ENCODE measurements at places on chromosomes 1 and 21. TPM values are rescaled to one million over a fixed set of nuclear protein-coding genes. Genes with fewer than 3 reads are reported as not detected.

- no peak for DNase-seq
Measured at GRCh38 chr1:115021145-115021544, 8.5 kb upstream of the TSHB start.

DNA sequence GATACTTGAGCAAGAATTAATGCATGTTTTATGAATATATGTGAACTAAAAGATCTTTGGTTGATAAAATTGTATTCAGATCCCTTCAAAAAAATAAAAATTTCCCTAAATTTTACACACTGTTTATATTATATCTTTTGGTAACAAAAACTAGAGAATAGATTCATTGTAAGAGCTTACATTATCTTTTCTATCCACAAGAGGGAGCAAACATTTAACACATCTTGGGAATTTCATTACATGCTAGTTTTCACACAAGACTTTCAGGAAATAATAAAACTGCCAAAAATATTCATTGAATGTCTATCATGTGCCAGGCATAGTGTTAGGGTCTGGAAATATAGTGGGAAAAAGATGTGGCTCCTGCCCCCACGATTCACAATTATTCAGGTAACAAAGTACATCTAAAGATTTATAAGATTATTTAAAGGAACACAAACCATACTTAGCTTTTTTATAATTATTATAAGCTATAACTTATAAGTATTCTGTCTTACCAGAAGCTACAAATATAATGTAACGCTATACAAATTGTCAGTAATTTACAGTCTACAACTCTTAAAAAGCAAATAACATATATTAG, 30.6 kb downstream of the FAF1 start:
- peak; percentile 56 for DNase-seq

- DNase-seq, result no peak
Measured at GRCh38 chr1:8013399-8013798, 12.7 kb downstream of the ERRFI1 start.

GRCh38 chr1:204294357-204294756, 65.4 kb downstream of the PLEKHA6 start:
- DNase-seq, result no peak

- no peak for DNase-seq
Measured at GRCh38 chr1:41812453-41812852, 106.3 kb downstream of the HIVEP3 start.

DNA sequence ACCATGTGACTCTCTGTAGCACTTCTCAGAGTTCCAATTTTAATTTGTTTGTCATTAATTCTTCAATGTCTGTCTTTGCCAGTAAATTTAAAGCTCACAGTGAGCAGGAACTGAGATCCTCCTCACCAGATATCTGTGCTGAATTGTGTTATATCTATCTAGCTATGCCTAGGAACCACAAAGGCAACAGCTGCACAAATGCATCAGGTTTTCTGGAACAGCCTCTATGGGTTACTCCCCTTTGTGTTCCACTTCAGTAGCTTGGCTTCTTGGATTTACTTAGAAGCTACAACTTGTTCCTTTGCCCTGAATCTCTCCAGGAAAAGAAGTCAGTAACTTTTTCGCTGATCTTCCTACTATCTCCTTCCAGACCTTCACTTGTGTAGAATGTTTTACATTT, 1237.8 kb upstream of the ADGRL4 start:
- DNase-seq, result no peak

DNA sequence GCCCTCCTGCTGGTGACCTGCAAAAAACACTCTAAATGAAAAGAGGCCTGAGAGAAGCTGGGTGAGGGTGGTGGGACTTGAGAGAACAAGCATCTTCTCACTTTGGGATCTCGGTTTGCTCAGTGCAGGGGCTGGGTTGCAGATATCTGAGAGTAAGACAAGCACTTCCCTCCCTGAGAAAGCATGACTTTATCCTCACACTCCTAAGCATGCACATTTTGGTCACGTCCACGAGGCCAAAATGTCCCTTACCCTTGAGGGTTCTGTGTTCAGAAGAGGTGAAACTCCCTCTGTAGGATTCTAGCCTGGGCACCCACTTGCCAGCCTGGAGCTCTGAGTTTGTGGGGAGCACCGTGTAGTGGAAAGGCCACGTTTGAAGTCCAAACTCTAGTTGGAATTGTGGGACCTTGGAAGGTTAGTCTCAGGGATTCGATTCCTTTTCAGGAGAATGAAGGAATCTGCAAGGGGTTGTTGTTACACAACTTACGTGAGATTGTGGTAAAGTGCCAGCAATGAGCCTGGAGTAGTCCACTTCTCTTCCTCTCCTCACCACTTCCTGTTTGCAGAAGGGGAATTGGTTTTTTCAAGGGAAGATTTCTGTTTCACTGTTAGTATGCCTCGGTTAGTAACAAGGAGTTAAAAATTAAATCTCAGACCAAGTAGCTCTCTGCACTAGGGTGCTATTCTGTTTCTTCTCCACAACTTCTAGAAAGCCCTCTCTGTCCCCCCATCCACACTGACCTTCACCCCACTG, 3.0 kb downstream of the FCAMR start:
- no peak for DNase-seq

- no peak for DNase-seq
Measured at GRCh38 chr1:26064553-26064952, 2.9 kb downstream of the TRIM63 start.

DNA sequence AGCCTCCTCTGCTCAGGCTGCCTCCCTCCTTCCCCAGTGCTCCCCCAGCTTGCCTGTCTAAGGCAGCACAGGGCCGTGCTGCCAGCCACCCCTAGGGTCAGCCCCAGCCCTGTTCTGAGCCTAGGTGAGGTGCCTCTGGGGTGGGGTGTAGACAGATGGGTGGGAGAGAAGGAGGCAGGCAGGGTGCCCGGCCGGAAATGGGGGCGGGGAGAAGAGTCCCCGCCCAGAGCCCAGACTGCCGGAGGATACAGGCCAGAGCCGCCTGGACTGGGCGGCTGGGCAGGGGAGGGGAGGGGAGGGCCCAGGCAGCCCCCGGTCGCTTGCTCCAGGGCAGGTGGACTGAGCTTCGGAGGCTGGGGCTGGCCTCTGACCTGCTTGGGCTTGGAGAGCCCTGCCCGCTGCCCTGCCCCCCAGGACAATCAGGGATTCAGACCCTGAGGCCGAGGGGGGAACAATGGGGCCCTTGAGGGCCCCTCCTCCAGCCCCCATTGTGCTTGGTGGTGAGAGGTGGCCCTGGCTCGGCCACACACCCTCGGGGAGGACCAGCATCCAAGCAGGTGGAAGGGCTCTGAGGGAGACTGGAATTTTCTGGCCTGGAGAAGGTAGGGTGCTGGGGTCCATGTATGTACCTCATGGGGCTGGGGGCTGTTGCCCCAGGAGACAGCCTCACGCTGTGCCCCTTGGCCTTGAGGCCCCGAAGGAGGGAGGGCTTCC, at the start of gene GJC2:
Gene GJC2, plus strand, starts transcription at position 525 of the 714 bp plus-strand sequence. CDS start 7,829 bp downstream, outside the sequence.
- DNase-seq, result peak; percentile 41

DNA sequence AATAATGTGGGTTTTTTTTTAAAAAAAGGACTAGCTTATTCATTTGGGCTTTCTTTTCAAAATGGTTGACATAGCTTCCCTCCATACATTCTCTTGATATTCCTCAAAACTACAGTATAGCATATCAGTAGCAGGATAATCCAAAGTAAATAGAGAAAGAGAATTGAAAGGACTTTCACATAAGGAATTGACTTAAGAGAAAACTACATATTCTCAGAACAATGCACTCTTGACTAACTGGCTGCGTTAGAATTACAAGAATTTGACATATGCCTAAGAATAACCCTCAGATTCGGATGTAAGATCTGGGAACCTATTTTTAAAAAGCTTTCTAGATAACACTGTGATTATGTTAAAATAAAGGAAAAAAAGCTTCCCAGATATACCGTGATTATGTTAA, 3.1 kb downstream of the PRKAB2 start:
- peak; percentile 6 for DNase-seq

DNA sequence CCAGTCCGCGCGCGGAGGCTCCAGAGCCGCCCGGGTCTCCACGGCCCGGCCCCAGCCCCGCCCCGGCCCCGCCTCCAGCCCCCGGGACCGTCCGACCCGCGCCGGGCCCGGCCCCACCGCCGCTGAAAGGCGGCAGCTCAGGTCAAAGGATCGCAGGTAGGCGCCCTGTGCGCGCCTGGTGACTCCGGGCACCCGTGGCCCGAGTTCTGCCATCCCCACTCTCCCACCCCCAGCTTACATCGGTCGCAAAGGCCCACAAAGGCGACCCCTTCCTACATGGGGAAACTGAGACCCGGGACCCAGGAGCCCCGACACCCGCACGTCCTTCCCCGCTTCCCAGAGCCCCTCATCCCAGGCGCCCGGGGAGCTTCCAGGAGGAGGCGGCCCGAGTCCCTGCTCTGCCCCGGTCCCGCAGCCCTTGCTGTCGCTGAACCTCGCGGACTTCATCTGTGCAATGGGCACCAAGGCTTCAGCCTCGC, at the start of gene TMEM200B:
Gene TMEM200B, minus strand, starts transcription at position 17 of the 479 bp plus-strand sequence. CDS start 2,075 bp downstream, outside the sequence.
- DNase-seq, result peak; percentile 28

DNA sequence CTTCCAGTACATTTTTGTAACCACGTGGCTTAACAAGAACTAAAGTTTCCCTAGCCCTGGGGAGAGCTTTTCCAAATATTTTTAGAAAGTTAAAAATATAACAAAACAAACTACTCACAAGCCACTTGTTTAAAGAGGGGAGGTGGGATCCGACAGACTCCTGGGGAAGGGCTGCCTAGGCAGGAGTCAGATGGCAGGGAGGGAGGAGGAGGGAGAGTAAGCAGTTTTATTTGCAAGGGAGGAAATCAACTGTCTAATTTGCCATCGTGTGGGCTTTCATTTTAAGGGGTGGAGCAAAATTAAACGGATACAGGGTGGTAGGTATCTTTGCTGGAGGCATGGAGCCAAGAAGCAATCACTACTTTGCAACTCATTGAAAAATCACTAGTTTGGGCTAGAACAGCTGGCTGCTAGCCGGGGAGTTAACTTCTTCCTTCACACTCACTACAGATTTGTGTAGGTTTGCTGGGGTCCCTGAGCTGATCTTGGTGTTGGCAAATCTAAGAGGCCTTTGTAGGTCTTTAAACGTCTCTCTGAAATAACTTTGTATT, 8.8 kb downstream of the BARHL2 start:
- peak; percentile 17 for DNase-seq

- no peak for DNase-seq
Measured at GRCh38 chr1:211359876-211360275, 33.2 kb downstream of the TRAF5 start.

DNA sequence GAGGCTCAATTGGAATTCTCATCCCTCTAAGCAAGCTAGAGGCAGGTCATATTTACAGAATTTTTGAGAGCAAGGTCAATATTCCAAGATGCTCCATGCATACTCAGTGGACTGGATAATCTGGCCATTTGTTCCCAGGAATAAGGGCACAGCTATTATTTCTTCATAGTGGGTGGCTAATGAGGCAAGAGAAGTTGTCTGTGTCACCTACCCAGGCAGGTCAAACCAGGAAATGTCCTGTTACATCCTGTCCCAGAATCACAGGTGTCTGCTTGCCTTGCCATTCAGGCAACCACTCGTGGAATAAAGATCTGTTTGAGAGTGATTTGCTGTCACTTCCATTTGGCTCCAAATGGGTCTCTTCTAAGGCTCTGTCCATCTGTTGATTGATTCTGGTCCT, 85.2 kb upstream of the ZP4 start:
- DNase-seq, result no peak

DNA sequence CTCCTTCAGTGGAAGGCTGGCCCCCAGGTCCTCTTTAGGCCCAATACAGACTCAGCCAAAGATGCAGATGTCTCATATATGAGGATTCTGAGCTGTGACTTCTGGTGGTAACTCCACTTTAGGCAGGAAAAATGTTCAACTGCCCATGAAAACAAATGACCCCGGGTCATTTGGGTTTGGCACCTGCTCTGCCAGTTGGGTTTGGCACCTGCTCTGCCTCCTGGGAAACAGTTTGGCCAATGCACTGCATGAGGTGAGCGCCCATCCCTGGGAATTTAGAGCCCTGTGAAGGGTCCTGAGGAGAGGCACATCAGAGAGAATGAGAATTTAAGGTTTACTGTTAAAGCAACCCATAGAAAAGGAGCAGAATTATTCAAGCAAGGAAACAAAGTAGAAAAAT, 45.3 kb downstream of the B3GALT5 start:
- DNase-seq, result no peak

DNA sequence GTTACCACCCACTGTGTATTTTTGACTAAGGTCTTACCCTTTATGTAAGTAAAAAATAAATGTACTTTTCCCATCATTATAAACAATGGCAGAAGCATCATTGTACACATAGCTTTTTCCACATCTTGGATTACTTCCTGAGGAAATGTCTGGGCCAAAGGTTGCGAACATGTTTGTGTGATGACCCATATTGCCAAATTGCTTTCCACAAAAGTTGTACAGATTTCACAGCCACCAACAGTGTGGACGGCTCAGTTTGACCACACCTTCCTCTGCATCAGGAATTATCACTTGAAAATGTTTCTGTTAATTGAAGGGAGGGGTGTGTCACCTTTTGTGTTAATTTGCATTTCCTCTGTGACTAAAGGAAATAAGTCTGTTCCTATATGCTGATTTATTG, 25.7 kb downstream of the AKNAD1 start:
- DNase-seq, result no peak

DNA sequence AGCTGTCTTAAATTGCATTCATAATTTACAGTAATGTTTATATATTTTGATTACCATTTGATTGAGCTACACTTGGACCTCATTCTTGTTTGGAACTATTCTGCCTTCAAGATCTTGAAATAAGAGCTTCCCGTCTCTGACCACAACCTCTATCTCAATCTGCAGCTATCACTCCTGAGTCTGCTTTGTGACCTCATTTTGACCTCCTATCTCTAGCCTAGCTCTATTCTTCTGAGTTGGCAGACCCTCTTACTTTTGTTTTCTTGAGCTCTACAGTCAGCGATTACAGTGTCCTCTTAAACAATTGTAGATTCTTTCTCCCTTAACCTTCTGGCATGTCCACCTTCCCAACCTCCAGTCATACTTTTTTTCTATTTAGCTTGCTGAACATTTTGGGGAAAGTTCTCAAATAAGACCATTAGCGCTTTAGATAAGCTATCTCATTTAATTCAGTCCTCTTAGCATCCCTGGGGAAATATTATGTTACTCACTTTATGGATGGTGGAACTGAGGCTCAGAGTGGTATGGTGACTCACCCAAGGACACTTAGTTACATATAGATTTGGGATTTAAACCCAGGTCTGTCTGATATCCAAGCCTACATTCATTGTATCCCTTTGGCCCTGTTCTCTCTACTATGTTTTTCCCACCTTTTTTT, 19.1 kb downstream of the RPAP2 start:
- no peak for DNase-seq

The TTLL7 gene
- 5.1 TPM for polyA plus RNA-seq

The NPR1 gene
- polyA plus RNA-seq, result 3.3 TPM

The OTUD7B gene
- polyA plus RNA-seq, result 3.7 TPM

The ALX3 gene
- not detected for polyA plus RNA-seq

The AIRE gene
- polyA plus RNA-seq, result not detected

The FCRL3 gene
- polyA plus RNA-seq, result not detected

The KCNE2 gene
- 0.49 TPM for polyA plus RNA-seq

The DPT gene
- polyA plus RNA-seq, result not detected

The ETV3L gene
- polyA plus RNA-seq, result not detected

The ZNF593OS gene
- 1.1 TPM for polyA plus RNA-seq

The UBXN11 gene
- polyA plus RNA-seq, result 8.3 TPM

The LEMD1 gene
- polyA plus RNA-seq, result 3.7 TPM

The GRHL3 gene
- polyA plus RNA-seq, result 1.4 TPM

The CELA3B gene
- not detected for polyA plus RNA-seq
